ENCODE measurements at places on chromosomes 16 and 17. TPM values are rescaled to one million over a fixed set of nuclear protein-coding genes. Genes with fewer than 3 reads are reported as not detected.

The PYY gene
- not detected for total RNA-seq

The C16orf46 gene
- not detected for total RNA-seq

The KRTAP9-8 gene
- total RNA-seq: not detected

The CLEC3A gene
- total RNA-seq: not detected

The GCGR gene
- not detected for total RNA-seq

The ALOX12 gene
- not detected for total RNA-seq

The WNT9B gene
- not detected for total RNA-seq

The ALOX12B gene
- total RNA-seq: not detected

The DPEP3 gene
- total RNA-seq: not detected

The MARVELD3 gene
- total RNA-seq: not detected

The TLCD2 gene
- total RNA-seq: 2.2 TPM

The TM4SF5 gene
- not detected for total RNA-seq

The WDR90 gene
- 24.7 TPM for total RNA-seq

The RND2 gene
- total RNA-seq: not detected

GRCh38 chr17:46759141-46759540 lies 59.4 kb downstream of the WNT3 start:
- no peaks in the 10 kb centered on the region for H3K27me3 ChIP-seq
- H3K4me3 ChIP-seq: no peak overlapping the region
- H3K4me1 ChIP-seq: peaks cover 38% of the 10 kb centered on the region
- peaks cover 10% of the 10 kb centered on the region for H3K36me3 ChIP-seq
- H3K27ac ChIP-seq: no peak overlapping the region

GRCh38 chr16:88698646-88699045 lies 7.6 kb downstream of the RNF166 start:
- no peaks in the 10 kb centered on the region for H3K36me3 ChIP-seq
- DNase-seq: no peak
- peaks cover 3% of the 10 kb centered on the region for H3K4me1 ChIP-seq

DNA sequence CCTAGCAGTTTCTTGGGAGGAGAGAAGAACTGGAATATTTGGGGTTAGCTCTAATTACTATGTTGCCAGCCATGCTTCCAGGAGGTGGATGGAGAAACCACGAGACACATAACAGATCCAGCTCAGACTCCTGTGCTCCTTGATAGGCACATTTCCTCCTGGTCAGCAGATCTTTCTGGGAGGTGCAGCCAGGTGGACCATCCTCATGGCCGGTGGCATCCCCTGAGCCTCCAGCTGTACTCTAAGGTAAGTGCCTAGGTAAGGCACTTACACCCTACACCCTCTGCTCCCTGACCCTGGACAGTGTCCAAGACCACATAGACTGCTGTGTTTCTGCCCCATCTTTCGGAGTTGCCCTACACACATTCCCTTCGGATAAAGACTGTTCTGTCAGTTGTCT lies 27.1 kb upstream of the N4BP1 start:
- no peak overlapping the region for H3K4me3 ChIP-seq
- H3K27ac ChIP-seq: no peak overlapping the region
- no peak for DNase-seq
- no peaks in the 10 kb centered on the region for H3K27me3 ChIP-seq
- H3K4me1 ChIP-seq: no peaks in the 10 kb centered on the region
- H3K36me3 ChIP-seq: no peaks in the 10 kb centered on the region

GRCh38 chr17:3667366-3668278 lies 756 bp downstream of the TAX1BP3 start:
- peak; percentile 97 for DNase-seq
- peak overlapping the region; percentile 81 for H3K27ac ChIP-seq
- peaks cover 16% of the 10 kb centered on the region for H3K4me1 ChIP-seq
- peak overlapping the region; percentile 83 for H3K4me3 ChIP-seq
- no peaks in the 10 kb centered on the region for H3K27me3 ChIP-seq
- no peaks in the 10 kb centered on the region for H3K36me3 ChIP-seq

DNA sequence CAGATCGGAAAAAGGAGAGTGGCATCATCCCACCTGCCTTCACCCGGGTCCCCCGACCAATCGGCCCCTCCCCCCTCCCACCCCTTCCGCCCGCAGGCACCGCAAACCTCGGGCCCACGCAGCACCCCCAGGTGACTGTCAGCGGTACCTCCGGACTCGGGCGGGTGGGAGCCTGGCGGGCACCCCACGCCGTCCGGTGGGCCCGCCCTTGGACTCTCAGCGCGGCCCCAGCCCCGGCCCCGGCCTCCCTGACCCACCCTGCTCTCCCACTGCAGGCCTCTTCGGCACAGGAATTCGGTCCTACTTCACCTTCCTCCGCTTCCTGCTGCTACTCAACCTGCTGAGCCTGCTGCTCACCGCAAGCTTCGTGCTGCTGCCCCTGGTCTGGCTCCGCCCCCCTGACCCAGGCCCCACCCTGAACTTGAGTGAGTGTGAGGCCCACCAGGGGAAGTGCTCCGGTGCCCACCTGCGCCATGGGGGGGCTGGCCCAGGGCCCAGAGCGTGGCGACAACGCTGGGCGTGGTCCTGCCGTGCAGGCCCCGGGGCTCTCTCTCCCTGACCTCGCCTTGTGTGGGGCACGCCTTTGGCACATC lies 1.6 kb downstream of the TMC8 start:
- peaks cover 42% of the 10 kb centered on the region for H3K27me3 ChIP-seq
- DNase-seq: no peak
- 0 out of 2 replicates have a peak, but pooled peaks cover 3% of the 10 kb centered on the region for H3K4me1 ChIP-seq
- no peak overlapping the region for H3K27ac ChIP-seq
- H3K36me3 ChIP-seq: no peaks in the 10 kb centered on the region

- H3K4me1 ChIP-seq: no peaks in the 10 kb centered on the region
- no peak for DNase-seq
- no peaks in the 10 kb centered on the region for H3K36me3 ChIP-seq
Measured at GRCh38 chr16:19486750-19487325, 35.1 kb downstream of the GDE1 start.

DNA sequence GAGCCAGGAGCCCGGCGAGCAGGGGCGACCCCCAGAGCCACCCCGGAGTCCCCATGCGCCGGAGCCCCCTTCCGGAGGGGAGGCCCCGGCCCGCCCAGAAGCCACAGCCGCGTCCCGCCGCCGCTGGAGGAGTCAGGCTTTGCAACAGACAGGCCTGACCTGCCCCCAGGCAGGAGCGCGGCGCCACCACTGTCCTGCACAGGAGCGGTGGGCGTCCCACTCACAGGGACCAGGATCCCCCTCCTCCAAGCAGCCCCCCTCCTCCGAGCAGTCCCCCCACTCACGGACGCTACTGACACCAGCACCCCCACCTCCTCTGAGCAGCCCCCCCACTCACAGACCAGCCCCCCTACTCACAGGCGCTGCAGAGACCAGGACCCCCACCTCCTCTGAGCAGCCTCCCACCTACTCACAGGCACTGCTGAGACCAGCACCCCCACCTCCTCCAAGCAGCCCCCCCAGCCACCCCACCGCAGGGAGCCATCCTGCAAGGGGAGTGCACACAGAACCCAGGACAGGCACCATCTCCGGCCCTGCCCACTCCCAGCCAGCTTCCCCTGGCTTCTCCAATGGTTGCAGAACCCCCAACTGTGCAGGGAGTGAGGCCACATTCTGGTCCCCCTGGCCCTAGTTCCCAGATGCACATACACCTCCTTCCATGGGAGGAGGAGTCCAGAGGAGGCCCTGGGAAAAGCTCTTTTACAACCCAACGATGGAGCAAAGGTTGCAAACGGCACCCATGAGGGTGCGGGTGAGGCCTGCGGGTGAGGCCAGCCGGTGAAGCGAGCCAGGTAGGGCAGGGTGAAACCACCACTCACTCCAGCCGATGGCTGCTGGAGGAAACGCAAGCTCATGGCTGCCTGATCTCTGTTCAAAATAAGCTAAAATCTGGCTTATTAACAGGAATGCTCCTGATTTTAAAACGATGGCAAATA lies 69.9 kb downstream of the ABR start:
- H3K4me3 ChIP-seq: peak overlapping the region; percentile 80
- DNase-seq: no peak
- peaks cover 31% of the 10 kb centered on the region for H3K4me1 ChIP-seq
- no peaks in the 10 kb centered on the region for H3K36me3 ChIP-seq
- H3K27ac ChIP-seq: peak overlapping the region; percentile 60

GRCh38 chr17:77942112-77942988 lies 16.2 kb upstream of the TNRC6C start:
- no peak for DNase-seq
- no peak overlapping the region for H3K4me3 ChIP-seq
- peaks cover 42% of the 10 kb centered on the region for H3K27me3 ChIP-seq
- H3K27ac ChIP-seq: no peak overlapping the region

GRCh38 chr17:73616120-73616872 lies 27.9 kb downstream of the SDK2 start:
- no peak overlapping the region for H3K27ac ChIP-seq
- DNase-seq: no peak
- no peaks in the 10 kb centered on the region for H3K36me3 ChIP-seq
- H3K4me1 ChIP-seq: no peaks in the 10 kb centered on the region
- no peaks in the 10 kb centered on the region for H3K27me3 ChIP-seq
- no peak overlapping the region for H3K4me3 ChIP-seq
